ENCODE measurements at places on chromosomes 7 and 10.

GRCh38 chr7:1090686-1091643 lies 3.1 kb downstream of the GPER1 start:
- H3K4me1 ChIP-seq = peaks cover 24% of the 10 kb centered on the region
- no peak overlapping the region for H3K4me3 ChIP-seq
- peak; percentile 55 for DNase-seq
- no peak overlapping the region for H3K27ac ChIP-seq

- H3K27me3 ChIP-seq = no peaks in the 10 kb centered on the region
- no peak overlapping the region for H3K4me3 ChIP-seq
- no peaks in the 10 kb centered on the region for H3K36me3 ChIP-seq
- H3K27ac ChIP-seq = no peak overlapping the region
- DNase-seq = no peak
Observed at GRCh38 chr10:91201213-91201996, 19.1 kb upstream of the PCGF5 start.

DNA sequence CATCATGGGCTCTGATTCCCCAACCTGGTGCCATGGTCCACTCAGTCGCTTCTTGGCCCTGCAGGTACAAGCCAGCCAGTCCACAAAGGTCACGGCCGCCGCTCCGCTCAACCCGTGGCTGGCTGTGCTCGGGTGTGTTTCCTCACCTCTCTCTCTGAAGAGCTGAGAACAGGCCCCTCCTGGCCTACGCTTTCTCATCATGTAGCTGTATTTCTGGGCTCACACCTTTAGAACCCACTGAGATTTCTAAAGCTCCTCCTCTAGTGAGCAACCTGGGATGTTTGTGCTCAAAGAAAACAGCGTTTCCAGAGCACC lies 30.2 kb downstream of the PTPRN2 start:
- no peaks in the 10 kb centered on the region for H3K4me1 ChIP-seq
- no peak overlapping the region for H3K4me3 ChIP-seq
- H3K27ac ChIP-seq = no peak overlapping the region
- H3K36me3 ChIP-seq = no peaks in the 10 kb centered on the region
- H3K27me3 ChIP-seq = no peaks in the 10 kb centered on the region

DNA sequence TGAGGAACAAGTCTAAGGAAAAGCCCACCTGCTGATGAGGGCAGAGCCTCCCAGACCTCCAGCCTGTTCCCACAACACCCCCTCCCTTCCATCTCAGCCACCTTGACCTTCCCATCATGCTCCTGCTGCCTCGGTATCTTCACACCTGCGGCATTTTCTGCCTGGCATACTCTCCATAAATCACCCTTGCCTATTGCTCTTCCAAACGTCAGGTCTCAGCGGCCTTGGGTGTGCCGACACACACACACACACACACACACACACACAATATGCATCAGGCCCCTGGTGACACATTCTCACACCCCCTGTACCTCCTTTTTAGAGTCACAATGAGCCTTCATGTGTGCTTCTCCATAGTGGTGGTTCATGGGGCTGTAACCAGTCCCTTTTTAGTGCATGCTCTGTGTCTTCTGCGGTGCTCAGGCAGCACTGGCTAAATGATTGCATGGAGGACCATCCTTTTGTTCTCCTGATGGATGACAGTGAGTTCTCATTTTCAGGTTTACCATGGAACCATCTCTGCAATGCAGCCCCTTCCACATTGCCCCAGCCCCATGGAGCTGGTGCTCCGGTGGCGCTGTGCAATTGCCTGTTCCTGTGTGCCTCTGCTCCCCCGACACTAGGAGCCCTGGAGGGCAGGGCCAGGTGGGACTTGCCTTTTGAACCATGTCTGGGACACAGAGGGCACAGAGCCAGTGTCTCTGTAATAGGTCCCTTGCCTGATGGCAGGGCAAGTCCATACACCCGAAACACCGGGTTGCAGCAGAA lies 4.5 kb downstream of the ADIRF start:
- peaks cover 33% of the 10 kb centered on the region for H3K4me1 ChIP-seq
- no peaks in the 10 kb centered on the region for H3K27me3 ChIP-seq
- H3K36me3 ChIP-seq = no peaks in the 10 kb centered on the region

DNA sequence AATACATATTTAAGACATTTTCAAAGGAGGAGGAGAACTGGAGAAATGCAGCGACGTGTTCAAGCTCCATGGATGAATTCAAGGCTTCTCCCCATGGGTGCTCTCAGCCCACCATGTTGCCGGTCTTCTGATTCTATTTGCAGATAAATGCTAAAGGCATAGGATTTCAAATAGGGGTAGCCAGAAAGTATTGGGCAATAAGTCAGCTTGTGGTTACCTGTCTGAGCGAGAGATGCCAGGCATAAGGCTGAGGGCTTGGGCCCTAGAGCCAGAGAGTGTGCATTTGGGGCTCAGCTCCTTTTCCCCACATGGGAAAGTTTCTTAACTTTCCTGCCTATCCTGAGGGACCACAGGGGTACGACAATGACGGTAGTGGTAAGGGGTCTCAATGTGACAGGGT lies 180.0 kb downstream of the PARD3 start:
- no peaks in the 10 kb centered on the region for H3K36me3 ChIP-seq
- H3K27ac ChIP-seq = no peak overlapping the region
- DNase-seq = no peak
- H3K27me3 ChIP-seq = no peaks in the 10 kb centered on the region
- no peak overlapping the region for H3K4me3 ChIP-seq
- no peaks in the 10 kb centered on the region for H3K4me1 ChIP-seq

DNA sequence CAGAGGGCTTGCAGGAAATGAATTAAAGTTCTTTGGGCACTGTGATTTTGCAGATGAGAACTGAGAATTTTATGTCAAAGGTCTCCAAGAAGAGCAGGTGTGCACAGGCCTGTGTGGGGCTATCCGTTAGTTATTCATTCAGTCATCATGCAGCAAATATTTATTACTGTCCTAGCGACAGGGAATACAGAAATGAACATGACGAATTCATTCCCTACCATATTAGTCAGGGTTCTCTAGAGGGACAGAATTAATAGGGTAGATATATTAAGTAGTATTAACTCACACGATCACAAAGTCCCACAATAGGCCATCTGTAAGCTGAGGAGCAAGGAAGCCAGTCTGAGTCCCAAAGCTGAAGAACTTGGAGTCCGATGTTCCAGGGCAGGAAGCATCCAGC lies 2.9 kb upstream of the MMP21 start:
- no peaks in the 10 kb centered on the region for H3K36me3 ChIP-seq
- no peak for DNase-seq
- no peaks in the 10 kb centered on the region for H3K4me1 ChIP-seq
- H3K4me3 ChIP-seq = no peak overlapping the region
- no peak overlapping the region for H3K27ac ChIP-seq

DNA sequence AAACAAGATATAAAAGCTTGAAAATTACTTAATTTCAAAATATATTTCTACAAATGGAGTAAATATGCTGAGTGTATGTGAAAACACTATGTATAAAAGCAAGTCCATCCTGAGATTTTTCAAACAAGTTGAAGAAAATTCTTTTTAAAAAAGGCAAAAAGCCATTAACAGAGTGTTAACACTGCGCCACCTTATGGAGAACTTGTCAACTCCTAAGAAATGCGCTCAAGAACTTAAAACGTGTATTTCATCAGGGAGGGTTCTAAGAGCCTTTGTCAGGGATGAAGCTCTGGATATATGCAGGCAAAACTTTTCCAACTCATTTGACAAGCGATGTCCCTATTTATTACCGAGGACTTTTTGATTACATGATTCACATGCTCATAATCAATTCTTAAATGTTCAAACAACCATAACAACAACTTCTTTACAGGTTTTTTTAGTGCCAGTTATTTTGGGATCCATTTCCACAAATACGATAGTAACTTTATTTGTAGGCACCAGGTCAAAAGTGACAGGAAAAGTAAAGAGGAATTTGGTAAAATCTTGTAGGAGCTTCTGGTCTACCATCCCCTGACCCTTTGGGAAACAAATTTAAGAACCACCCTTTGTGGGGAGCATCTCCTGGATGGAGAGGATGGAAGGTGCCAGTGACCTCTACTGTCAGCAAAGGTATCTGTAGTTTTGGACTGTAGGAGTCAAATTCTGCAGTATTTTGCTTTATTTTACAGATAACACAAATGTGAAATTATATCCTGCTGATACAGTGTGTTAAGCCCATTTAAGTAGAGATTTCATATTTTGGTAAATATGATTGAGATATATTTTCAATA lies 23.2 kb downstream of the CALCR start:
- peak; percentile 56 for DNase-seq
- H3K27me3 ChIP-seq = peaks cover 2% of the 10 kb centered on the region
- no peaks in the 10 kb centered on the region for H3K4me1 ChIP-seq
- H3K27ac ChIP-seq = no peak overlapping the region
- no peaks in the 10 kb centered on the region for H3K36me3 ChIP-seq

DNA sequence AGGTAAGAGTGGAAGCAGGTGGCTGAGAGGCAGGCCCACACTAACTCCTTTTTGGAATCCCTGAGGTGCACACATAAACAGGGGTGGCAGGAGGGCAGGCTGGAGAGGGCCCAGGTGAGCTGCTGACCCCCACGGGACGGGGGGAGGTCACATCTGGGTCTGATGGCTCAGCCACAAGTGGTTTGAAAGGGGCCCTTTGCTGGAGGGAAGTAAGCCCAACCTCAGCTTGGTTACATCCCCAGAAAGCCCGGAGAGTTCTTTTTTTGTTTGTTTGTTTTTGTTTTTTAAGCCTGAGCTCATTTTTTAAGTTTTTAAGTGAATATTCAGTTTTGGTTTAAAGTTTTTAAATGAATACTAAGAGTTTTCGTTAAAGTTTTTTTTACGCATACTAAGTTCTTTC lies 72.8 kb upstream of the CUX1 start:
- no peaks in the 10 kb centered on the region for H3K36me3 ChIP-seq
- DNase-seq = no peak
- H3K4me1 ChIP-seq = peaks cover 3% of the 10 kb centered on the region
- no peak overlapping the region for H3K27ac ChIP-seq
- H3K27me3 ChIP-seq = peaks cover 38% of the 10 kb centered on the region

GRCh38 chr7:158120716-158121115 lies 466.9 kb downstream of the PTPRN2 start:
- no peaks in the 10 kb centered on the region for H3K4me1 ChIP-seq
- no peak for DNase-seq
- no peak overlapping the region for H3K4me3 ChIP-seq
- no peaks in the 10 kb centered on the region for H3K36me3 ChIP-seq

- H3K4me3 ChIP-seq = no peak overlapping the region
- no peak overlapping the region for H3K27ac ChIP-seq
- peaks cover 17% of the 10 kb centered on the region for H3K27me3 ChIP-seq
- no peaks in the 10 kb centered on the region for H3K4me1 ChIP-seq
Observed at GRCh38 chr7:51077987-51078370, 238.6 kb downstream of the COBL start.

GRCh38 chr7:129332254-129333035 lies 101.8 kb upstream of the STRIP2 start:
- no peaks in the 10 kb centered on the region for H3K36me3 ChIP-seq
- H3K4me1 ChIP-seq = peaks cover 3% of the 10 kb centered on the region
- no peak overlapping the region for H3K4me3 ChIP-seq
- peak overlapping the region; percentile 66 for H3K27ac ChIP-seq

GRCh38 chr10:71448146-71448545 lies 51.4 kb downstream of the CDH23 start:
- H3K36me3 ChIP-seq = no peaks in the 10 kb centered on the region
- H3K4me3 ChIP-seq = no peak overlapping the region
- no peak overlapping the region for H3K27ac ChIP-seq
- DNase-seq = no peak

DNA sequence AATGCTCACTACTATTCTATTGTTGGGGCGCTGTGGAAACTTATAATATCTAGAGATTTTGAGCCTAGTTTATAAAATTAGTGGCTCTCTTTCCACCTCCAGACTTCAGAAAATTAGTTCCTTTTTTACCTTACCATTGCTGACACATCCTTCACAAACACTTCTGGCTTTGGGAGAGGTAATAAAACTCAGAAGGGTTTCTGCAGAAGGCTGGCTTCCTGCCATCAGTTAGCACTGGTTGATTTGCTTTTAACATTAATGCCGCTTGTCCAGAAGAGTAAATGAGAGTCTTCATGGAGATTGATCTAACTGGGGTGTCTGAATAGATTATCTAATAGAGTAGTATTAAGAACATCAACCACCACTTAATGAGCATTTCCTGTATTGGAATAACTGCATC lies 20.3 kb downstream of the ACSM6 start:
- H3K36me3 ChIP-seq = peaks cover 3% of the 10 kb centered on the region
- H3K27ac ChIP-seq = no peak overlapping the region
- DNase-seq = no peak
- peaks cover 12% of the 10 kb centered on the region for H3K4me1 ChIP-seq
- H3K4me3 ChIP-seq = no peak overlapping the region

GRCh38 chr7:94043299-94043698 lies 39.1 kb upstream of the BET1 start:
- H3K27ac ChIP-seq = no peak overlapping the region
- peaks cover 4% of the 10 kb centered on the region for H3K27me3 ChIP-seq
- DNase-seq = peak; percentile 69
- H3K4me1 ChIP-seq = peaks cover 2% of the 10 kb centered on the region
- H3K4me3 ChIP-seq = no peak overlapping the region

GRCh38 chr10:77004917-77005564 lies 632.6 kb downstream of the KCNMA1 start:
- peak; percentile 58 for DNase-seq
- no peaks in the 10 kb centered on the region for H3K36me3 ChIP-seq
- H3K27me3 ChIP-seq = no peaks in the 10 kb centered on the region
- no peak overlapping the region for H3K4me3 ChIP-seq
- no peaks in the 10 kb centered on the region for H3K4me1 ChIP-seq

All from IMR-90 (cell line).